ENCODE measurements at places on chromosomes 7 and 10.

DNA sequence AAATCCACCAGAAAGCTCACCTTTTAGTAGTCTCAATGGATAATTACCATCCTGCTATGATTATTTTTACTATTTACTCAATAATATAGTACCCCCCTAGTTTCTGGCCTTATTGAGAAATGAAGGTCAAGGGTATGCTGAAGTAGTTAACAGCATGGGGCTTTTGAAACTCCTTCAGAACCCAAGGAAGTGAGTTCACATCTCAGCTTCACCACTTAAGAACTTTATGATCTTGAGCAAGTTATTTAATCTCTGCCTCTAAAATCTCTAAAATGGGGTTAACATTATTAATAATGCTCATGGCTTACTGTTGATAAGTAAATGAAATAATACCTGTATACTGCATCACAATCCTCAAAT is 5.8 kb downstream of the MTPN start:
- DNase-seq = no peak

- peak; percentile 21 for DNase-seq
Observed at GRCh38 chr7:126608339-126608776, 644.4 kb downstream of the GRM8 start.

DNA sequence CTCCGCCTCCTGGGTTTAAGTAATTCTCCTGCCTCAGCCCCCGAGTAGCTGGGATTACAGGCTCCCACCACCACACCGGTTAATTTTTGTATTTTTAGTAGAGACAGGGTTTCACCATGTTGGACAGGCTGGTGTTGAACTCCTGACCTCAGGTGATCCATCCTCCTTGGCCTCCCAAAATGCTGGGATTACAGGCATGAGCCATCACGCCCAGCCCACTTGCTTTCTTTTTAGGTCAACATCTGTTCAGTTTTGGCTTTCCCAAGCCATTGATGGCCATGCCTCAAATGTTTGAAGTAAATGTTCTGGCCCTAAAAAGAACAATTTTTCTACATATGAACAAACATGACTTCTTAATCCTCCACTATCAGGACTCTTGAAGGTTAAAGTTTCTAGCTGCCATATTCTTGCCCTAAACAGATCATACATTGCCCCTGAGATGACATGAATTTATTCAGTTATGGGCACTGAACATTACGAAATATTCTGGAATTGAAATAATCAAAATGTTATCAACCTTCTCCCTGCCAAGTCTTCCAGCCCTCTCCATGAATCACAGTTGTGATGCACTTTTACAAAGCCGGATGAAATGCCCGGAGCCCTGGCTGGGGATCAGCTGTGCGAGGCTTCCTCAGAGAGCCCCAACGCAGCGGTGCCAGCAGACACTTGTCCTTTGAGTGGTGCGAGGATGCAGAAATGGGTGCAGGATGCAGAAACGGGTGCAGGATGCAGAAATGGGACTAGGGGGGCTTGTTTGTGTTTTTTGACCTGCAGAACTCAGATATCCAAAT is 2.9 kb downstream of the MRLN start:
- DNase-seq = no peak

DNA sequence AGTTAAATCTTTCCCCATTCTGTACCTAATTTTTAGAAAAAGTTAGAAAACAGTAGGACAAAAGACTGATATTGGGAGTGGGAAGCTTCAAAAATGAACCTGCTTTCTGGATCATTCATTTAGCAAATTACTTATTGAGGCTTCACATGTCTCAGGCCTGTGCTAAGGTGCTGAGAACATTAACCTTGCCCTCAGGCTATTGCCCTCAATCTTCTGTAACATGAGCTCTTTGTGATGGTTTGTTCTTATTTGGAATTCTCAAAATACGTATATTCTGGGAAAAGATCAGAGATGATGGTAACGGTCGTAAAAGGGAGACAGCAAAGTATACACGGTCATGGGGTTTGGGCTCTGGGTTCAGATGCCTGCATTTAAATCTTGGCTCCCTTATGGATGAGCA is 39.5 kb upstream of the PRKG1 start:
- no peak for DNase-seq

DNA sequence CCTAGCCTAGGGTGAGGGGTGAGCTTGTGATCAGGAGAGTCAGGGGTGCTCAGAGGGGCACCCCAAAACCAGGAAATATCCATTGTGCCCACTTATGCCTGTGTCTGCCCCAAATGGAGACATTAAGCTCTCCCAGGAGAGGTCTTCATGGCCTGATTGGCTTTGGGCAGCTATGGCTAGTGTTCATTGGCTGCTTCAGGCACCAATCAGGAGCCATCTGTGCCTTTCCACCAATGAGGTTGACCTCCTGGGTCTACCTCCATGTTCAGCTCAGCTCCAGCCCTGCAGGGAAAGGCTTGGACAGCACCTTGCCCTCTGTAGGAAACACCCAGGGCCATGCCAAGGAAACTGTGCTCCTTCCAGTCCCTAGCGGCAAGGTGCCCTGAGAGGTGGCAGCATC is 23.9 kb upstream of the HSPB1 start:
- DNase-seq = no peak

DNA sequence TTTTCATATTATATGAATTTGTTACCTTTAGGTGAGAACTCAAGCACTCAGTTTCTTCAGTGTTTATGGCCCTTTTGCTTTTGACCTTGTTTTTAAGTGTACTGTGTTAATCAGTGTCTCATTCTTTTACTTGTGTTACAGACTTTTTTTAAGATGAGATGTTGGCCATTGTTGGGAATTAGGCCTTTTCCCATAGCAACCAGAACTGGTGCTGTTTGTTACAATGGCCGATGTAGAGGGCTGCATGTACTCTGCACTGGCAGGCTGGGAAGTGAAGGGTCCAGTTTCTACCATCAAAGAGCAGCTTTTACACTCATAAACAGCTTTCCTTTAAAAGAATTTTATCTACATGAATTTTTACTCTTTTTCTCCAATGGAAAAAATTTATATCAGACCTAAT is 65.1 kb downstream of the SHH start:
- no peak for DNase-seq

- DNase-seq = no peak
Observed at GRCh38 chr10:5095687-5096086, 1.5 kb downstream of the AKR1C3 start.

Measured in GM10248 (cell line).